ENCODE measurements at places on chromosomes 2 and 18.

- DNase-seq: peak; percentile 60
These were observed 435.3 kb downstream of the TGIF1 start for GRCh38 chr18:3885209-3885792.

DNA sequence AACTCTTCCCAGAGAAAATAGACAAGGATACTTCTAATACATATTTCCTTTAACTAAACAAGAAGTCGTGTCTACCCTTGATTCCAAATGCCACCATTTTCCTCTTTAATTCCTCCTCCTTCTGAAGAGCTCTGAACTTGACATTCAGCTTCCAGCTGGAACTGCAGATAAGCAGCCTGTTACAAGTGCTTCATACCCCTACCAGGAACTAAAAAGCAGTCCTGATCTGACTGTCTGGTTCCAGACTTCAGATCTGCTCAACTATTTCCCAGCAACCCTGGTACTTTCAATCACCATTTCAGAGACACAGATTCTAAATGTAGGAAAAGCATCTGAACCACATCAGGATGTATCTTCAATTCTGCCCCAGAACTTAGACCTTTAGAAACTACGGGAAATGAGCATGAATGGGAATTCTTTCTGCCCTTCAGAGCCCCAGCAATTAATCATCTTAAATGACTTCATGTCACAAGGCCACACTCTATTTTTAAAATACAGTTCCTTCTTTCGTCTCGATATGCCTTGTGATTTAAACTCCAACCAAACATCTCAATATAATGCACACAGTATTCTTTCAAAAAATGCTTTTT is 159.5 kb downstream of the L3MBTL4 start:
- no peak for DNase-seq

DNA sequence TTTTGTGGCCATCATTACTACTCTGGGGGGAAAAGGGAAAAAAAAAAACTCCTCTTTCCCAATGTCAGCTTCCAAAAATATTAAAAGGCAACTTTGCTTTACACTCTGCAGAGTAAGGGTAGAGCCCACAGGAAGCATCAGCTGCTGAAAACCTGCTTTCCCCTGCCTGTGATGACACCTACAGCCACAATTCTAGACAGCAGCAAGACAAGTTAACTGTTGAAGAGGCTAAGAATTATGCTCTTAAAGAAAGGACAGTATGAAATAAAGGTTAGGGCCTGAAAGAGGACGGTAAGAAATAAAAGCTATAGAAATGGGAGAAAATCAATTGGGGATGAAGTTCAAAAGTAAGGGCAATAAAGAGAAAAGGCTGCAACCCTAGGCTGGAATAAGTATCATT is 3.0 kb downstream of the PDE11A start:
- DNase-seq: no peak

GRCh38 chr2:85713836-85714235 is 19.7 kb downstream of the GNLY start:
- no peak for DNase-seq

DNA sequence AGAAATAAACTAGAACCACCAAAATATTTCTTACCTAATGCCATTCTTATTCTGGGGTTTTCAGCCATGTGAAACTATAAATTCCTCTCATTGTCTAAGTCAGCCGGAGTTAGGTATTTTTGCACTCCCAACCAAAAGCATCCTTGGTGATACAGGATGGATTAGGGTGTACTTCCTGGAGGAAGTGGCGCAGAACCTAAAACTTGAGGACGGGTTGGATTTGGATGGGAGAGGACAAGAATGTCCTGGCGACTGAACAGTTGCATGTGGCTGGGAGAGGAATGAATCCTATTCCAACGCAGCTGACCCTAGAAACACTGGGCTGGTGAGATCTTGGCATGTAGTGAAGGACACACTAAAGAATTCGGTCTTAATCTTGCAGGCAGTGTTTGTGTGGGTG is 58.5 kb downstream of the E2F6 start:
- no peak for DNase-seq

- DNase-seq: no peak
These were observed 15.8 kb upstream of the TRPM8 start for GRCh38 chr2:233901367-233901766.

DNA sequence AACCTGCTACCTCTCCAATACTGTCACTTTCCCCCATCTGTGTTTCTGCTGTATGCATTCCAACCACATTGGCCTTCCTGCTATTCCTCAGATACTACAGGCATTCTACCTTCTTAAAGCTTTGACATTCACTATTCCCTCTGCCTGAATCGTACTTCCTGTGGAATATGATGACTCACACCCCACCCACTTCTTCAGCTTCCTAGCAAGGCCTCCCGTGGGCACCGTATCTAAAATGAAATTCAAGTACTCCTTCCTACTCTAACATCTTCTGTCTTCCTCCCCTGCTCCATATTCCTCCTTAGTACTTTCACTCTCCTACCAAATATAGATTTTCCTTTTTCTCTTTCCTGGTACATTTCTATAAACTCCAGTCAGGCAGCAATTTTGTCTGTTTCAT is 710.4 kb downstream of the RNF144A start:
- DNase-seq: no peak

GRCh38 chr2:68548396-68548795 is 81.0 kb downstream of the APLF start:
- DNase-seq: no peak

GRCh38 chr2:72669121-72669520 is 156.7 kb downstream of the EXOC6B start:
- no peak for DNase-seq

DNA sequence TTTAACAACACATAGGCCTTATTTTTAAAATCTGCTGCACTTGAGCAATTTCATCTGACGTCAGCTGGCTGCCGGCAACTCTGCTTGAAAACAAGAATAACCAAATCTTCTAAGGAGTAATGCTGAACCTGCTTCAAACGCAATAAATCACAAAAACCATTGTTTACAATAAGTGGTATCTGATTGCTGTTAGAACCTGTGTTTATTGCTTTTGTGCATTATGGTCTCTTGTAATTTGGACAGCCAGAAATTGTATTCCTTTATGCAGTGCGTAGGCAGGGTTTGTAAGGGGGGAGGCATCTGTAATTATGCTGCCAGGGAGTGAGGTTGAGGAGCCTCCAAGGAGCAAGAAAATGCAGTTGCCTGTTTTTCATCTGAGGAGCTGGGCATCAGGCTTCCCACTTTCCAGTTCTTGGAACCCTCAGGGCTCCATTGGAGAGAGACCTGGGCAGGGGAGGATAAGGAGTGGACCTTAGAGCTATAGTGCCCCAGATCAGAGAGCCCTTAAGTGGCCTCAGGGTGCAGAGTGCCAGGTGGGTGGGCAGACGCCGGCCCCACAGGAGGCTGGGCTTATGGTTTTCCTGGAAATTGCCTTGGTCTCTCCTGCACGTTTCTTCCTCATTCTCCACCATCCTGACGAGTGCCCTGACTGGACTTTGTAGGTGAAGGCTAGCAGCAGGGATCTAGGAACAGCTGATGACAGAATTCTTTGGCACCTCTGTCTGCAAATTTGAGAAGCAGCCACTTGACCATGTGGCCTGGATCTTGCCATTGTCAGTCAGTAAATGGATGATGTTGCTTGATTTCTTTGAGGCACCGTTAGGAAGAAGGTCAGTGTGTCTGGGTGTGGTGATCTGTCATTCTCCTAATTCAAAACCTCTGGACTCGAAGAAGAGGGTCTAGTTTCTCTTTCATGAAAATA is 129.2 kb downstream of the KLHL29 start:
- DNase-seq: no peak

DNA sequence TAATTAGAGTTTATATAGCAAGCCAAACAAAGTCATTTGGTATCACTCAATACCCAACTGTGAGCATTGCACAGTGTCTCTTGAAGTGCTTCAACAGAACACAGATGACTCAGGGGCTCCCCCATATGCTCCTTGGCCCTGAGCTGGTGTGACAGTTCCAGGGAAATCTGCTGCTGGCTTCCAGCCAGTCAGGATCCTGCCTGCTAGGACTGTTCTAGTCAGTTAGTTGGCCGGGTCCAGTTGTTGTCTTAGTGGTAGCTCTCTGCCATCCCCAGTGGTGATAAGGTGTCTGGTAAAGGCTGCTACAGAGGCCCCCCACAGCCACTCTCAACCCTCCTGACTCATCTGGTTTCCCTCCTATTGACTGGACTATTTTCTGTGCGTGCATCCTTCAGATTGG is 100.3 kb downstream of the IRS1 start:
- no peak for DNase-seq

DNA sequence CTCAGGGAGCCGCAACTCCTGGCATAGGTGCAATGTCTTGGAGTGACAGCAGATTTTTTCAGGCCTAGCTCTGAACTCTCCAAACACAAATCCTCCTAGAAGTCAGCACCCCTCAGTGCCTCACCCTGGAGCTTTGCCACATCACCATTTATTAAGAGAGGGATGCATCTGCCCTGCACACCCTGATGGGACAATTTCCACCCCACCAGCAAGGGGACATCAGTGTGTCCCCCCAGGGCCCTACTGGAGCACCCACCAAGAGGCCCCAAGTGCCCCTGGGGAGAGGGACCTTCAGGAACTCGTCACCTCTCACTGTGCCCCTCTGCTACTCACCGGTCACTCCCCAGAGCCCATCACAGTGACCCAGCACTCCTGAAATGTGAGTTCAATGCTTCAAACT is 144.7 kb downstream of the NDUFA10 start:
- no peak for DNase-seq

DNA sequence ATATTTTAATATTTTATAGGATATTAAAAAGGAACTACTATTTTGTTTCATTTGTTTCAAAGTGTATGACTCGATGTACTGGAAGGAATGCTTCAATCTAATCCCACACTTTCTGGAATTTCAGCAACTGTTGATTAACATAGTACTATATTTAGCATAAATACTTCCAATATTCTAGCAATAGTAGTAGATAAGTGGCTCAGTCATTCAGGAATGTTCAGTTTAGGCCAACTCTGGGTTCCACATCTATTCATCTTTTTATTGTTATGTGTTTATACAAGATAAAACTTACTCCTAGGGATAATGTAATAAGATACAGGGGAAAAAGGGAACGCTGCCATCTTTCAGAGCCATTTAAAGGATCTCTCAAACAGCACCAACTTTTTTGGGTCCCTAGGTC is 22.3 kb upstream of the ORC2 start:
- no peak for DNase-seq

GRCh38 chr2:131045286-131046027 is 47.8 kb downstream of the FAM168B start:
- DNase-seq: no peak

- DNase-seq: no peak
These were observed 114.4 kb upstream of the TMEM200C start for GRCh38 chr18:6009756-6010155.

- DNase-seq: no peak
These were observed 24.6 kb upstream of the KCMF1 start for GRCh38 chr2:84946204-84947009.

- no peak for DNase-seq
These were observed 186.1 kb downstream of the SEPTIN10 start for GRCh38 chr2:109427661-109428091.

- no peak for DNase-seq
These were observed 195.8 kb downstream of the CYP26B1 start for GRCh38 chr2:71951718-71952404.

GRCh38 chr2:18516112-18516511 is 44.3 kb downstream of the RDH14 start:
- no peak for DNase-seq

GRCh38 chr2:40165509-40165844 is 286.4 kb downstream of the SLC8A1 start:
- no peak for DNase-seq

DNA sequence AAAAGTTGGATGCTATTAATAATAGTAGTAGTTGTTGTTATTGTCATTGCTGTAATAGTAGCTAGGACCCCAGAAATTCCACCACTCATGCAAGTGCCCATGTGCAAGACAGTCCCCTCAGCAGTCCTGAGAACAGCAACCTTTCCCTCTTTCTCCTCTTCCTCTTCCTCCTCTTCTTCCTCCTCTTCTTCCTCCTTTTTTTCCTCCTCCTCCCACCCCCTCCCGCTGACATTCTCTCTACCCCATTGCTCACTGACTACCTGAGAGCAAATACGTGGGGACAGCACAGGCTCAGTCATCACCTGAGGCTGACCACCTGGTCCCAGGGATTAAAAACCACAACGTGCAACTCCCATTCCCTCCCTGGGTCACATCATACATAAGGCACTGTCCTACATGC is 41.8 kb downstream of the SMAD7 start:
- no peak for DNase-seq

DNA sequence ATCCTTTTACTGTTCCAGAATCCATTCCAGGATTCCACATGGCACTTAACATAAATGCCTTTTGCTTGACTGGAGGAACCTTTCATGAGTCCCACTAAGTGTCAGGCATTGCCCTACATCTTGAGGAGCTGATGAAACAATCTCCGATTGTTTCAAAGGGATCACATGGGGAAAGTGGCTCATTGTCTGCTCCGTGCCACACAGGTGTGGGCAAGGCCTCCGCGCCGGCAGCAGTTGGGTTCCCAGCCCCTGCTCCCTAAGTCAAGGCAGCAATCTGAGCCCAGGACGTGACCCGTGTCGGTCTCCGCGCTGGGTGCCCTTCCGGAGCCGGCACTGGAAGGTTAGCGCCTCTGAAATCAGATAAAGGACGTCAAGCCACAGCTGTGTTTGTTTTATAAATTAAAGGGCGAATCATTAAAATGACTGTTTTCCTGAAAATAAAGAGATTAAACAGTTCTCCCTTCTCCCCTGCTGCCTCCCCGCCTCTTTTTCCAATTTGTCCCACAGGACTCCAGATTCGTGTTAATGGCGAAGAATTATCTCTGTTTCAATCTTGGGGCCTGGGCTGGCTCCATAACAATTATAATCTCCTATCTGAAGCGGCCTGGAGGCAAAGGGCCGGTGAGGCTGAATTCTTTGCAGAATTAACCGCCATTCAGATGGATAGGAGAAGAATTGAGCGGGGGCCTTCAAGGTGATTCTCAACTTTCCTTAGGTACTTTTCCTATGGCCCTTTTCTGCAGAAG is 84.3 kb upstream of the FZD7 start:
- no peak for DNase-seq

GRCh38 chr18:45197526-45197970 is 417.7 kb upstream of the SLC14A2 start:
- no peak for DNase-seq

GRCh38 chr2:20612925-20613916 is 37.7 kb downstream of the HS1BP3 start:
- no peak for DNase-seq

- DNase-seq: no peak
These were observed 116.1 kb upstream of the CYP26B1 start for GRCh38 chr2:72263776-72264060.

- no peak for DNase-seq
These were observed 91.3 kb downstream of the SPATS2L start for GRCh38 chr2:200397785-200398184.

DNA sequence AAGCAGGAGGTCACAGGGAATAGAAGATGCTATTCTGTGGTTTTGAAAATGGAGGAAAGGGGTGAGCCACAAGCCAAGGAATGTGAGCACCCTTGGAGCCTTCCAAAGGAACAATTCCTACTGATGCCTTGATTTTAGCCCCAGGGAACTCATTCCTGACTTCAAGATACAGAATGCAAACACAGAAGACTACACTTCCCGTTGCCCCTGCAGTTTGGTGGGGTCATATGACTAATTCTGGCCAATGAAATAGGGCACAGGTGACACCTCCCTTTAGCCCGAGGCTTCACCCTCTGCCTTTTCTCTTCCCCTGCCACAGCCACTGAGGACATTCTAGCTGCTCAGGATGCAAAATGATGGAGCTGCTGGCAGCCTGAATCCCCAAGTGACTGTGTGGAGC is 126.1 kb downstream of the INHBB start:
- DNase-seq: no peak

GRCh38 chr2:165044505-165045303 is 89.4 kb upstream of the SLC38A11 start:
- no peak for DNase-seq

Measured in HuH-7.5 (cell line).